ENCODE measurements at places on chromosomes 5 and 9. TPM values are rescaled to one million over a fixed set of nuclear protein-coding genes. Genes with fewer than 3 reads are reported as not detected.

The SPATA31C1 gene
- total RNA-seq: not detected

DNA sequence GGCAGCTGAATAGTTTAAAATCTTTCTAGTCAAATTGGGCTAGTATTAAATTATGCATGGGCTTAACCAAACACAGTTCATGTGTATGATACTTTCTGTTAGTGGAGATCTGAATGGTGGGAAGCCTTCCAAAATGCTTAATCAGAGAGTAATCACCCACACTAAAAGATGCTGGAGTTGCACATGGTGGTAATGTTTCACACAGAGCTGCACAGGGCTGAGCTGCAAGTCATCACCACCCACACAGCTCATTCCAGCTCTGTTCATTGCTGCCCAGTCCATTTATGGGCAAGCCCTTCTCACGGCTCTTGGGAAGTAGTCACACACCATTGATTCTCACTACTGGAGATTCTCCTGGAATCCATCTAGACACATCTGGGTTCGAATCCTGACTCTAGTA lies 351.5 kb upstream of the KCNN2 start:
- DNase-seq: no peak

The FAM81B gene
- total RNA-seq: not detected

GRCh38 chr5:58849223-58849622 lies 266.3 kb downstream of the RAB3C start:
- DNase-seq: no peak

DNA sequence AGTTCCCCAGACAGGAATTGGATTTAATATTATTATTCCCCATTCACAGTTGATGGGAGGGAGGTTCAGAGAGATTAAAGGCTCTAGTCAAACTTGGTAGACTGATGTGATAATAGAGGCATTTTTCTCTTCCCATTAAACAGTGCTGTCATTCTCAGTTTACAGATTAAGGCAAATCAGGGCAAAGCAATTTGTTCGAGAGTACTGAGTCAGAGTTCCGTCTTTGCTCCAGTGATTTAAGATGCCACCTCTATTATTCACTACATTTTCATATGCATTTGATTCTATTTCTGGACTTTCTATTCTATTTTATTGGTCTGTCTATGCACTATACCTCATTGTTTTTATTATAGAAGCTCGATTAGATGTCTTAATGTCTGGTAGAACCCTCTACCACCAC lies 201.0 kb upstream of the RAI14 start:
- DNase-seq: no peak

DNA sequence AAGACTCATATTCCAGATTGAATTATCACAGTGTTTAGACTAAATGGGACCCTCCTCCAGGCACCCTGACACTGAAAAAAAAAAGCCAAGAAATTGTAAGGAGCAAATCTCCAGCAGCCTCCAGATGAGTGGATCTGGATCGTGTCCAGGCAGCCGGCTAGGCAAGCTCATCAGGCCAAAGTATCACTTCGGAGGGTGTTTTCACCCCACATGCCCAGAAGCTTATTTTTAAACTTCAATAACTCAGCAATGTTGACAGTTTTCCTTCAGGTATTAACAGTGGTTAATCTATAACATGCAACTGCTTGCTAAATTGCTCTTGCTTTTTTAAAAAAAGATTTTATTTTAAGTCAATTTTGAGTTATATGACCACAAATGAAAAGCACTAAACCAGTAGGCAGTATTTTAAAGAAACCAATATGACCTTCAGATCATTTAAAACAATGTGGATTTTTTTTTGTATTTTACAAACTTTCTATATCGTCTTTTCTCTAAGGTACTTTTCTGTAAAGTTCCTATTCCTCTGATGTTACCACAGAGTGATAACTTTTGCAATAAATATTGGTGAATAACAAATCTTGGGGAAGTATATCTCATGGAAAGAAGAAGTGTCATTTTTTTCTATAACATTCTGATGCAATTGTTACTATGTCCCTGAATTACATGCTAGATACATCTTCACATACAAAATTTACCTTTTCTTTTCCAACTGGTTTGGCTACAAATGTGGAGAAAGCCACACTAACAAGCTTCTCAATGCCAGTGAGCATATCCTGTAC lies 30.7 kb downstream of the ACOT12 start:
- no peak for DNase-seq

The PCA3 gene
- not detected for total RNA-seq

GRCh38 chr9:14346231-14346791 lies 32.4 kb upstream of the NFIB start:
- peak; percentile 25 for DNase-seq

DNA sequence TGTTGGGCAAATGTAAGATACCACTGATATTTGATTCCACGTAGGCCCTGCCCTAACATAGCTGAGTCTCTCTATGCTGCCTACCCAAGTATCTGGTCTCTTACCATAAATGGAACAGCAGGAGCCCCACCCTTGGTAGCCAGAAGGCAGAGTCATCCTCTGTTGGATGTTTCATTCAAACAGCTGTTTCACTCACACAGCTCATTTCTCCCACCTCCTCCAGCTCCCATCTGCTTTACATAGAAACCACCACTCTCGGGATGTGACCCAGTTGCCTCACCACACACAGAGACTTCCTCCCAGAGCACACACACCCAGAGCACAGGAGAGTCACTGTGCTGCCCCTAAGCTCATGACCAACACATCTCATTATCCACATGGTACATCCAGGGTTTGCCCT lies 165.3 kb downstream of the TMEM167A start:
- DNase-seq: no peak

Data from mucosa of descending colon (tissue), 3 donors.